ENCODE measurements at places on chromosomes 1 and 21.

DNA sequence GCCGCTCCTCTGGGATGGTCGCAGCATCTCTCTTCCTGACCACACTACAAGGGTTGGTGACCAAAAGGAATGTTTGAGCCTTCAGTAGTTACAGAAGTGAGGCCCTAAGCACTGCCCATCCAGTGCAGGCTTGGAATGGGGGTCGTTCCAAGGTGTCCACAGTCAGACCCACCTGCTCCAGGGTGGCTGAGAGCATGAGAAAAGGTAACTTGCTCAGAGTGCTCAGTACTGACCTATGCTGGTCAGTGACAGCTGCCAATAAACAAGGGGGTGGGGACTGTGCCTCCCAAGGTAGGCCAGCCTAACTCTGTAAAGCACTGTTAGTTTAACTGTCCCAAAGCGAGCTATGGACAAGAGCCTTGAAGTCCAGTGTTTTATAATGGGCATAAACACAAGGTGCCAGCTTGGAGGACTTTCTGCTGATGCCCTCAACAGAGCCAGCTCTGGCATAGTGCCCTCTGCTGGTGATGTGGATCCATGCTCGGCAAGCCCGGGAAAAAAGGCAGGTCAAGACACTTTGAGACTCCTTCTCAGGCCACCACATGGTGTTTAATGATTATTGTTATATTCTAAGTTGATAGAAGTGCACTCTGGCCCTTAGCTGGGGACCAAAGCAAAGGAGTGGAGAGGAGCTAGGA lies 78.1 kb upstream of the DNAH14 start:
- peak; percentile 55 for DNase-seq

- DNase-seq: peak; percentile 53
Measured at GRCh38 chr1:175192630-175193526, at the start of gene KIAA0040. TSS of gene KIAA0040 (minus strand) at chr1:175192776. CDS start at chr1:175161013, 31,763 bp downstream.

- DNase-seq: no peak
Measured at GRCh38 chr1:221849897-221850296, 108.0 kb upstream of the DUSP10 start.

DNA sequence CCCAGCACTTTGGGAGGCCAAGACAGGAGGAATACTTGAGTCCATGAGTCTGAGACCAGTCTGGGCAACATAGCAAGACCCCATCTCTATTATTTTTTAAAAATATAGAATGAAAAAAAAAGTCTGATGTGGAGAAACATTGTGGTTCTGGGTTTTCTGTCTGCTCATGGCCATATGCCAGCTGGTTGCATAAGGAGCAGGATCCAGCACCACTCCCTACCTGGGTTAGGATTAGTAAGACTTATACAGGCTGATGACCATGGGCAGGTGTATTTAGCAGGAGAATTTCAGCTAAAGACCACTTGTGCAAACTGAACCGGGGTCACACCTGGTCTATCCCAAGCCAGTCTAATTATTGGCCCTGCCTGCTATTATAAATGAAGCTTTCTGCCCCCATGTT lies 16.7 kb upstream of the GPX7 start:
- no peak for DNase-seq

GRCh38 chr1:113459279-113459678 lies 69.0 kb downstream of the MAGI3 start:
- no peak for DNase-seq

DNA sequence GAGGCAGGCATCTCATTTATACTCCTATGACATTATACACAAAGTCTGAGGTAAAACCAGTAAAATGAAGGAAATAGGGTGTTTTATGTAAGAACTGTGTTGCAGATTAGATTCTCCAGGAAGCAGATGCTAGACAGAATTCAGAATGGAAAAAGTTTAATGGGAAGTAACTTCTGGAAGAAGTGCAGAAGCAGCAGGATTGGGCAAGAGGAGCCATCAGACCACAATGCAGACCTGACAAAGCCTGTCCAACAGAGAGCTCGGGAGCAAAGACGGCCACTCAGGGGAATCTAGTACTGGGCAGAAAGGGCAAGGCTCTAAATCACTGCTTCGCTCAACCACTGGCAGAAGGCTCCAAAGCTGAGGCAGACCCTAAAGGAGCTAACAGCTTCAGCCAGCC lies 33.7 kb downstream of the FBXO42 start:
- no peak for DNase-seq

GRCh38 chr1:24364975-24365678 lies 46.0 kb downstream of the GRHL3 start:
- DNase-seq: no peak

DNA sequence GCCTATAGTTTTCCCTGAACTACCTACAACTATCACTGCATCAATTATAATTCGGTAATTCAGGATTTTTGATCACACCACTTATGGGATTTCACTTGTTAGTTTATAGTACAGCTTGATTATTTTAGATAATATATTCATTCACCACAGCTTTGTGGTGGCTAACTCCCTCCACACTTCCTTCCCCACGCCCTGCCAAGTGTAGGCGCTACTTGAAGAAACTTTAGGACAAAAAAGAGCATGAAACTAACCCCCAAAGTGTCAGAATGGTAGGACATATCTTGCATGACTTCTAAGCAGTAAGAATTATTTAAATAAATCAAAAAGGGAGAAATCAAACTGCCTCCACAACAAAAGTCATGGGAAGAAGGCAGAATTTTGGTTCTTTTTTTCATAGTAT lies 70.1 kb downstream of the LHX9 start:
- no peak for DNase-seq

GRCh38 chr1:25933479-25934365 lies 27.5 kb upstream of the STMN1 start:
- DNase-seq: no peak

- no peak for DNase-seq
Measured at GRCh38 chr1:21927533-21928237, 9.4 kb downstream of the HSPG2 start.

- no peak for DNase-seq
Measured at GRCh38 chr1:81174052-81174451, 626.7 kb upstream of the ADGRL2 start.

DNA sequence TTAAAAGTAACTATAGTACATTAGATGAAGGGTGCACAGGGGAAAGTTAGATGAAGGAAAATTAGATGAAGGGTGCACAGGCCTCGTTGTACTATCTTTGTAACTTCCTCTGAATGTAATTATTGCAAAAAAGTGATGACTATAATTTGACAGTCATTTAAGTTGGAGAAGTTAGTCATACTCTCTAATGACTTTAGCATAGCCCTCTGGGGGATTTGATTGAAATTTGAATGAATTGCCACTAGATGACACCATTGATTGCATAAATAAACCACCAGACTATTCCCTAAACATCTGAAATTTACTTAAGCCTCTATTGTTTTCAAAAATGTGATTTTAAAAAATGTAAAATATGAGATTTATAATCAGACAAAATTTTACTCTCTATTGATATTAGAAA lies 102.6 kb downstream of the TPR start:
- DNase-seq: no peak

DNA sequence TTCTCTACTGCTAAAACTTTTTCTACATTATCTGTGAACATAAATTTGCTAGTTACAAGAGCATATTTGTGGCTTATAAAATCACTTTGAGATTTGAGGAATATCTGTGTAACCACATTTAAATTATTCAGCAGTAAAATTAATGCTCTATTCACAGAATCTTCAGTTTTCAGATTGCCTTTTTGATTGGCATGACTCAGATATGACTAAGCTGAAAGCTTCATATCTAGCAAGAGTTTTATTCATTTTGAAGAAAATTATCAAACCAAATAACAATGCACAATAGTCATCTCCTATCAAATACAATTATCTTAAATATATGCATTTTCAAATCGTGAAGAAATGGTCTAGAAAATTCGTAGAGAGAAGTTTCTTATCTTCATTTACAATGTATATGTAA lies 1498.2 kb upstream of the B3GALT2 start:
- DNase-seq: no peak

GRCh38 chr1:115183721-115184259 lies 94.5 kb upstream of the TSPAN2 start:
- DNase-seq: no peak

DNA sequence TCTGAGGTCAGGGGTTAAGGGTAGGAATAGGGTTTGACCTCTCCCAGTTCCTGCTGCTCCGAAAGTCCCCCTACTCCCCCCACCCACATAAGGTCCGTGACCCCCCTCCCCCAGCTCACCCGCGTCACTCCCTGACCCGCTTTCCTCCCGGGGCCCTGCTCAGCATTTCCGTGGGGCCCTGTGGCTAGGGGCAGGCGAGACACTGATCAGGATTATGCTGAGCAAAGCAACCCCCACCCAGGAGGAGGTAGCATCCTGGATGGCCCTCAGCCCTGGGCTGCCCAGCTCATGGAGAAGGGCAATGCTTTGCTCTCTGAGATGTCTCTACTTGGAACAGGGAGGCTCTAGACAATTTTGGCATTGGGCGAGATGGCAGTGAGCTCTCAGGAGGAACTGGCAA lies 3.7 kb downstream of the RORC start:
- no peak for DNase-seq

- no peak for DNase-seq
Measured at GRCh38 chr1:204466416-204467405, 27.9 kb downstream of the PIK3C2B start.

GRCh38 chr1:151611288-151611790 lies 511 bp upstream of the SNX27 start:
- DNase-seq: no peak

- no peak for DNase-seq
Measured at GRCh38 chr1:95049935-95050334, 22.8 kb downstream of the ALG14 start.

- no peak for DNase-seq
Measured at GRCh38 chr21:25506261-25506660, 101.0 kb downstream of the MRPL39 start.

DNA sequence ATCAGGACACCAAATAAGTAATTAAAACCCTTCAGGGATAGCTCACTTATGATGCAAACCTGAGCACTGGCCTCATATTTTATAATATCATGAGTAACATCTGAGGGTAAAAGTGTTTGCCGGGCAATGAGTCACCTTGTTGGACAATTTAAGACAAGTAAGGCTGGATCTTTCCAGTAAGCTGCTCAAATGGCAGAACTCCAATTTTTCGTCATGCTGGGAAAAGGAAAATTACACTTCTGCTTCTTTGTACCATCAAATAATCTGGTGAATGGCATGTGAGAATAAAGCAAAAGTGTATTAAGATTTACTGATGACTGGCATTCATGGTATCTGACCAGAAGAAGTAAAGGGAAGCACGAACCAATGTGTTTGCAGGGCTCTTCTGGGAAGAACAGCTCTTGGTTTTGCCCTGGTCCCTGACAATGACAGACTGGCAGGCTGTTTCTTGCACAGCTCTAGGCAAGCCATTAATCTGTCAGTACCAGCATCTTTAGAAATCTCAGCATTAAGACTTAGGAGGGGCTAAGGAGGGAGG lies 392.2 kb downstream of the VAV3 start:
- no peak for DNase-seq

GRCh38 chr1:70891051-70891843 lies 156.4 kb downstream of the PTGER3 start:
- no peak for DNase-seq

GRCh38 chr1:4702932-4703331 lies 48.5 kb downstream of the AJAP1 start:
- no peak for DNase-seq

DNA sequence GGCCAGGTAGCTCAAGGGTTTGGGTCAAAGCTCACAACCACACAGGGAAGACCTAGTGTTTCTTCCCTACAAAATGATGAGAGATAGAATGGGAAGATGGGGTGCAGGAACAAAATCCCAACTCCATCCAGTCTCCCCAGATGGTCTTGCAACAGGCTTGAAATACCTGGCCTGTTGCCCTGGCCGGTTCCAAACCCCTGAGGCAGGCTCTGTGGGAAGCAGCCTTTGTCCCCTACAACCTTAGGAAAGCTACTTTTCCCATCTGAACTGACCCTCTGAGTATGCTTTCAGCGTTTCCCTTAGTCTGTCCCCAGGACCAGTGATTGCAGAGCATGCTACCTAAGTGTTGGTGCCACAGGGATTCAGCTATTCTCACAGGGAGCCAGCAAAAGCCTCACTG lies 104.0 kb downstream of the GDAP2 start:
- DNase-seq: no peak

DNA sequence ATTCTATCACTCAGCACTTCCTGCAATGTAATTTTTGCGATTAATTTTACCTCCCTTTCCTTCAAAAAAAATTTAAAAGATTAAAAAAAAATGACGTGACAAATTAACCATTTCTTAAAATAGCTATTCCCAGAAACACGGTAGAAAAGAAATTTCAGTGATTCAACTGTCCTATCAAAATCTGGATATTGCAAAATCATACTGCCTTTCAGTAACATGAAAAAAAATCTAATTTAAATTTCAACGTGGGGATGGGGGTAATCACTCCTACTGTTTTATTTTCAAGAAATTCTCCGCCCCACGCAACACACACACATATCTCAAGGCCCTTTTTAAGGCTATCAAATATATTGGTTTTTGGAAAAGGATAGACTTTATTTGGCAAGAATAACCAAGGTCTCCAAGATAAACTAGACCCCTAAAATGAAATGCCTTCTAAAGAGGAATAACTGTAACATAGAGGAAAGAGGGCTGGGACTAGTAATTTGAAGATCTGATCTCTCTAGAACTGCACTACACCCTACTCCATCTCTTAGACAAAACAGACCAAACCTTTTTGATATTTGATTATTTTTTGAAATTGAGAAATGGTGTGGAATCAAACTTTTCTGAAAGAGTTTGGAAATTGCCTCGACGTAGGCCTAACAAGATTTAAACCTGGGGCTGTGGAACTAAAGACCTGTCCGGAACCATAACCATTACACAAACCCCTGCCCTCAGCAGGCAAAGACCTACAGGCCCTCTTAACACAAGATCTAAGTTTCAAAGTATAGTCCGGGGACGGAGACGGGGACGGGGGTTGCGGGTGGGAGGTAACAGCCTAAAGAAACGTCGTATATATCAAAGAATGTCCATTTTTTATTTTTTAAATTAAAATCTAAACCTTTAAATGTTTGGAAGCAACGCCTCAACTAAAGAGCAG lies 941 bp downstream of the ARNT start:
- DNase-seq: no peak

DNA sequence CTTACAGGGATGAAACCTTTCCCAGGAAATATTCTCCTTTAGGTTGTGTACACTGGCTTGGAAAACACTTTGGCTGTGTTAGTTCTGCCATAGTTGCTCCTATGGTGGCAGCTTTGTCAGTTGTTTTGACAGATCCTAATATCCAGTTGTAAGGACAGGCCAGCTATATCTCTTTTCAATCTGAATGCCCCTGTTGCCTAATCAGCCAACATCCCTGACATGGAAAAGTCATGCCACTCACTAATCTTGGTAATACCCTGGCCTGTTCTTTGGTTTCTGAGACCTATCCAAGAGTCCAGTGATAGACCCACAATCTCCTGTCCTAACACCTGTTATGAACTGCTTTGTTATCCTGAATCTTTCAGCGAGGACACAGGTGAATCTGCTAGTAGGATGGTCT lies 148.8 kb downstream of the MRPL39 start:
- DNase-seq: no peak

Data from stimulated activated CD4-positive, alpha-beta T cell treated with anti-CD3 and anti-CD28 coated beads, Interleukin-2, amount 100 ng/mL, for 48 hours (primary cell).